Stimulated activated CD4-positive, alpha-beta T cell treated with anti-CD3 and anti-CD28 coated beads, Interleukin-4, amount 100 ng/mL, for 4 hours (primary cell): ENCODE measurements at places on chromosomes 4 and X.

GRCh38 chrX:154378059-154378798, 866 bp upstream of the EMD start:
- peak; percentile 26 for DNase-seq

DNA sequence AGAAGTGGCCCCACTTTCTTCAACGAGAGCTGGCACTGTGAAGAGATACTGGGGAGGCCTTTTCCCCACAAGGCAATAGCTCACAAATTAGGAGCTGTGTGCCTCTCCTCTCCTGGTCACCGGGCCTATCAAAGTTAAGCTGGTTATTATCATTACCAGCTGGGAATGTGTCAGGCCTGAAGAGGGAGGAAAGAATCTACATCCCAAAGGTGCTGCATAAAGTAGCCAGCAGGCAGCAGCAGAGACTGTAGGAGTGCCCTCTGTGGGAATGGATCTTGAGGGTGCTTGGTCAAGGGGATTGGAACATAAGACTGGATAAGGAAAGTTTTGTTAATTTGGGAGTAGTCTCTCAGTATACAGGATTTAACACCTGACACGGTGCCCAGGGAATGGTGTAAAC, 9.1 kb upstream of the TMPRSS11D start:
- no peak for DNase-seq

- DNase-seq, result no peak
Measured at GRCh38 chr4:76960014-76960413, 10.5 kb downstream of the SEPTIN11 start.

- DNase-seq, result no peak
Measured at GRCh38 chr4:6222761-6223292, 22.5 kb upstream of the JAKMIP1 start.

DNA sequence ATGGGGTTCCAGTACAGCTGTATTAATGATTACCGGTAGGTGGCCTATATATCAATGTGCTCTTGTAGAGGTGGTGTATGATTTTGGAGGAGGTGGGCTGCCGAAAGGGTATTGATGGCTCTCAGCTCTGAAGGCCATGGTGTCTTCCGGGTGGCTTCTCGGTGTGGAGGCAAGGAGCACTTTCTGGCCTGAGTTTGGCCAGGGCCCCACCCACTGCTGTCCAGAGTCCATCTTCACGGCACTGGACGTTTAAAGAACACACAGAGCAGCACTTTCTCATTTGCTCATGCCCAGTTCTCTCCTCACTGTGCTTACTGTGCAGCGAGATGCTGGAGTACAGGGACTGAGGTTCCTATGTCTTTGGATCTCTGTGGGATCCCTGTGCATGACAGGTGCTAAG, 16.1 kb downstream of the BST1 start:
- DNase-seq, result no peak
